Endothelial cell (in vitro differentiated cells): ENCODE measurements at places on chromosomes 11 and 22. TPM values are rescaled to one million over a fixed set of nuclear protein-coding genes. Genes with fewer than 3 reads are reported as not detected.

GRCh38 chr11:109747839-109748238 lies 325.8 kb downstream of the C11orf87 start:
- DNase-seq, result no peak

GRCh38 chr11:130650456-130651030 lies 202.1 kb downstream of the ADAMTS15 start:
- no peak for DNase-seq

DNA sequence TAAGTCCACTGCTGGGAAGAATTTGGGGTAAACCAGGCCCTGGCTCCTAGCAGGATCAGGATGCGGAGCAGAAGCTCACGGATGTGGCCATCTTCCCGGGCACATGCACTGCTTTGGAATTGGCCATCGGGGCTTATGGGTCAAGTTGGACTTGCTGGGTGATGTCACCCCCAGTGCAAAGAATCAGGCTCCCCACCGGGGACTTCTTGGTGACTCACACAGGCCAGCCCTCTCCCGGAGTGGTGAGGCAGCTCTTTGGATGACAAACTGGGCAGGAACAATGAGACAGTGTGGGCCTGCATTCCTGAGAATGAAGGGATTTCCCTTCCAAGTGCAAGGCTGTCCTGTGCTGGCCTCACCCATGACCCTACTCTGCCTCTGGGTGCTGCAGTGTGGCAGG lies 128.8 kb upstream of the ANO1 start:
- no peak for DNase-seq

- no peak for DNase-seq
Measured at GRCh38 chr11:71200172-71200716, 52.1 kb downstream of the SHANK2 start.

DNA sequence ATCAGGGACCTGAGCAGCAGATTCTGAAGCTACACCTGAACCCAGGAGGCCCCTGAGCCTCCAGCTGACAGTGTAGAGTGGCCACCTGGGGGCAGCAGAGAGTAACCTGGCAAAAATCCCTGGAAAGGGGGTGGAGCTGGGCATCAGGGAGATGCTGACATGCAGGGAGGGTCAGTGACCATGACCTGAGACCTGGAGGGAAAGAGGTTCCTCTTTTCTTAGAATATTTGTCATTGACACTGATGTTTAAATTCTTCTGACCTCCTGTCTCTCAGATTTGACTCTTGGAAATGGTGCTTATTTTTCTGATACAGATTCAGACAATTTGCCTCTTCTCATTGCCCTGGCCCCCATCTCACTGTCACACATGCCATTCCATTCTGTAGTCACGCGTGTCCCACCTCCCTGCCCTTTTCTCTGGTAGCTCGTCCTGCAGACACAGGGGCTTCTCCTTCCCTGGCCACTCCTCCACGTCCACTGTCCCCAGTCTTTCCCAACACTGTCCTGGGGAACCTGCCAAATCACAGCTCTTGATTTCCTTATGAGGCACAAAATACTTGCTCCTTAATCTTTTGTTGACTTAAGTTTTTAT lies 117.2 kb upstream of the IGLL5 start:
- peak; percentile 76 for DNase-seq

GRCh38 chr11:134471087-134471715 lies 59.2 kb upstream of the B3GAT1 start:
- no peak for DNase-seq

DNA sequence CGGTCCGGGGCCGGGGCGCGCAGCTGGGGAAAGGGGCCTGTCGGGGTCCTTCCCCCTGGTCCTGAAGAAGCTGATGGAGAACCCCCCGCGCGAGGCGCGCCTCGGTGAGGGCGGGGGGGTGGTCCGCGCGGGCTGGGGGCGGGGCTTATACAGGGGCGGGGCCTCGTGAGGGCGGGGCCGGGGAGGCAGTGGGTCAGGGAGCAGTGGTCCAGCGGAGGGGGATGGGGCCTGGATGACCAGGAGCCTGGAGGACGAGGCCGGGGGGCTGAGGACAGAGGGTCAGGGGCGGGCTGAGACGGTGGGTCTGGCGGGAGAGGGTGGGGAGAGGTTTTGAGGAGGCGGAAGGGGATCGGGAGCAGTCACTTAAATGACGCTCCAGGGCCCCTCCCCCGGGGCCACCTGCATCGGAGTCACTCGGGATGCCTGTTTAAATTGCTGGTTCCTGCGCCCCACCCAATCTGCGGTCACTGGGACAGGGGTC lies 396 bp downstream of the TEF start:
- peak; percentile 71 for DNase-seq

DNA sequence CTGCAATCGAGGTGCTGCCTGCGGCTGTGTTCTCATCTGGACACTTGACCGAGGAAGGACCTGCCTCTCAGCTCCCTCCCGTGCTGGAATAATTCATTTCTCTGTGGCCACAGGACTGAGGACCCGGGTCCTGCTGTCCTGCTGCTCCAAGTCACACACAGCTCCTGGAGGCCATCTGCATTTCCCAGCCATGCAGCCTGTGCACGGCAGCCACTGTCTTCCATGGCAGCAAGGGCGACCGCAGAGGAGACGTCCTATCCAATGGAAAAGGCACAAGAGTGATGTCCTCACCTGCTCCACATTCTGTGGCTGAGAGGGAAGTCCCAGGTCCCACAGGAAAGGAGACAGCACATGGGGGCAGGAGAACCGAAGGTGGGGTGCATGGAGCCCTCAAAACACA lies 495.8 kb downstream of the BRD1 start:
- no peak for DNase-seq

- DNase-seq, result no peak
Measured at GRCh38 chr11:123681030-123681429, 26.6 kb upstream of the SCN3B start.

DNA sequence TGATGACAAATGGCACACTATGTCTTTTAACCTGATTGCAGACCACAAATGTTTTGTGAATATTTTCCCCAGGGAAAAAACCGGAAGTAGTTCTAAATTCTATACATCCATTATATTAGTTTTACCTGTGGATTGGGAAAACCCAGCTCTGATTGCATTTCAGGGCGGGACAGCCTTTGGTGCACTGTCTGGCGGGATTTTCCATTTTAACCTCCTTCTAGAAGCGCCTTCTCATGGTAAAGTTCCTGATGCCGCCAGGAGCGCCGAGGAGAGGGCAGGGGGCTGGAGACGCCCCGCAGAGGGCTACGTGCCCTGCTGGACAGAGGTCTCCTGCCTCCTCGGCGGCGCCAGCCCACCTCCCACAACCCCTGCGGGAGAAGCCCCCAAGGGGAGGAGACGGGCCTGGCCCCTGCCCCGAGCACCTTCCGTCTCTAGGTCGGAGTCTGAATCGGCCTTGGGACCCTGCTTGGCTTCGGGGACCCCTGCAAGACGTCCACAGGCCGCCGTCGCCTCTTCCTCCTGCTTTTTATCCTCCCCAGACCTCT lies 1.2 kb upstream of the P2RX6 start:
- DNase-seq, result no peak

DNA sequence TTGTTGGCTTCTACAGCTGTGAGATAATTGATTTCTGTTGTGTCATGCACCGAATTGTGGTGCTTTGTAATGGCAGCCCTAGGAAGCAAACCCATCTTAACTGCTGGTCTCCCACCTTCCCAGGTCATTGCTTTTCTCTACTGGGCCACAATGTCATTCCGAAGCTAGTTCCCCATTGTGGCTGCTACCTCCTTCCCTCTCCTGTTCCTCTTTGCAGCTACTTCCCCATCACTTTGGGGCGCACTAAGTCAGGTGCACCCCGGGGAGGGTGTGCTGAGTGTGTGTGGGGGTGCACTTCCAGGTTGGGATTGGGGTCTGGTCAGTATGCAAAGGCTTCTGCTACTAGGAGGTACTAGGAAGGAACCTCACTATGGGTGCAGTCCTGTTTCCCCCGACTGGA lies 109.3 kb downstream of the ST3GAL4 start:
- DNase-seq, result no peak

DNA sequence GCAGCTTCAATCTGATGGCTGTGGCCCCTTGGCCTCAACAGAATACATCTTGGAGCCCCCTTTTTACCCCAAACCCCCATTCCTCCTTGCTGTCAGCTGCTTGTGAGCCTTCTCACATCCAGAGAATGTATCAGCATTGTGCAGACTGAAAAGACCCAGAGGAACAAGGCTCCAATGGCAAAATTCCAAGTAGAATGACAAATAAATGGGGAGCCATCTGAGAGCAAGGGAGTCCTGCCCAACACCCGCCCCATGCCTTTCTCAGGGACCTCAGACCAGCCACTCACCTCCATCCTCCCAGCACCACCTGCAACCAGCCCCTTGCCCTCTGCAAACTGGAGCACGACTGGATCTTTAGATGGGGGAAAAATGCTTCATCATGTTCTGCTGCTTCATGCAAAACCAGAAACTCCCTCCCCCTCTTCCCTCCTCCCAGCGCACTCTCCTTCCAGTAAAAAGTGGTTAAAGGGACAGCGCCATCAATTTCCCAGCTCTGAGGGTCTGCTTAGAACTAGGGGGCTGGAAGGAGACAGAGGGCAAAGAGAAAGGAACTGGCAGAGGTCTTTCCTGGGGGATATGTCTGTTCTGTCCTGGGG lies 2.2 kb upstream of the NEFH start:
- DNase-seq, result no peak

GRCh38 chr11:17932472-17932871 lies 80.4 kb downstream of the SERGEF start:
- DNase-seq, result no peak

Gene SESN3
- 94.5 TPM for total RNA-seq

Gene INPP5J
- 2.8 TPM for total RNA-seq

Gene GRM5
- total RNA-seq, result 0.28 TPM

Gene TAF1D
- total RNA-seq, result 131 TPM

Gene TYR
- not detected for total RNA-seq
